ENCODE measurements at places on chromosomes 3 and 15. TPM values are rescaled to one million over a fixed set of nuclear protein-coding genes. Genes with fewer than 3 reads are reported as not detected.
A peak's percentile ranks its signal among the peaks of the same experiment; 100 is the strongest.

GRCh38 chr15:49380912-49381311 lies 42.1 kb upstream of the FGF7 start:
- no peak for DNase-seq

GRCh38 chr3:49906073-49906743 lies 2.5 kb upstream of the MST1R start:
- DNase-seq, result peak; percentile 41

- DNase-seq, result no peak
These were observed 24.9 kb downstream of the CXCR6 start for GRCh38 chr3:45968149-45968548.

- no peak for DNase-seq
These were observed 5.3 kb downstream of the CASR start for GRCh38 chr3:122188737-122189136.

DNA sequence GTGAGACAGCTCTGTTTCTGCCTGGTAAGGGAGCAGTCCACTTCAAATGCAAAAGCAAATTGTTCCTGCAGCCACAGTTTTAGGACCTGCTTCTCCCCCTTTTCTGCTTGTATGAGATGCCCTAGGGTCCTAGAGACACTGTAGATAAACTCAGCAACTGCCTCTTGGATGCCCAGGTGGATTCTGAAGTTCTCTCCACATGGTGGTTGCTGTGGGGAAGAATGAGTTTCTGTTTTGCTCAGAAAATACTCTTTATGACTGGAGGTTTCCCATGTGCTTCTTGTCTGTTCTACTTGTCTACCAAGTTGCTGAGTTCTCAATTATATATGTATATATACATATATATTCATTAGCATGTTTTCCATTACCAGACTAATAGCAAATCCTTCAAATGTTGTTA lies 5.6 kb upstream of the ZNF80 start:
- DNase-seq, result no peak

DNA sequence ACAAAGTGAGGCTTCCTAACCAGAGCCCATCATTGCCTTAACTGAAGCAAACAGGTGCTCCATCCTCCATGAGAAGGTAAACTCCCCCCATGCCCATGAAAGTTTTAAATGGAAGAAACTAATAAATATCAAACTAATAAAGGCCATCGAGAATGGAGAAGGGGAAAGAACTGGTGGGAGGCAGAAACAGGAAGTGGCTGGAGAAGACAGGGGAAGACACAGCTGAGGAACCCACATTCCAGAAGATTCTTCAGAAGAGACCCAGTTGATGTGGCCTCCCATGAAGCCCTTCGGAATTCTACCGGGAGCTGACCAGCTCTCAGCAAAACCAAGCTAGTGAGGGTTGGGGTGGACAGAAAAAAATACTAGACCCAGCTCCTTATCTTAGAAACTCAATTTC lies 41.6 kb downstream of the SH3BP5 start:
- DNase-seq, result no peak

DNA sequence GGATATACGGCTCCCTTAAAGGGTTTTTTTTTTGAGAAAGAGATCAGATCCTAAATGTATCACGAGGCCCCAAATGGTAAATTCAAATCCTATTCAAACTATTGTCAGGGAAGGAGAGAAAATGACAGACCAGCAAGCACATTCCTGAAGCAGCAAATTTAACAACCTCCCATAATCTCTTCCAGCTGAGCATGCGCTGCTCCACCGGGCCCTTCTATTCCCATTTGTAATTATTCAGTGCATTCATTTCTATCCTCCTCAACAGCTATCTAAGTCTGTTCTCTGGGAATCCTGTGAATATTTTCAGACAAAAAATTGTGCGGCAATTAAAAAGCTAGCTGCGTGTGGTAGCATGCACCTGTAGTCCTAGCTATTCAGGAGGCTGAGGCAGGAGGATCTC lies 43.2 kb downstream of the MAGI1 start:
- DNase-seq, result no peak

The HES1 gene
- 13.6 TPM for total RNA-seq

The ST8SIA2 gene
- total RNA-seq, result 81.6 TPM

The KCNMB2 gene
- total RNA-seq, result 15.4 TPM
